Renal pelvis (tissue), 12 donors: ENCODE measurements at places on chromosomes 12 and 14. TPM values are rescaled to one million over a fixed set of nuclear protein-coding genes. Genes with fewer than 3 reads are reported as not detected.

Gene NUAK1
- 11.9 TPM for polyA plus RNA-seq

Gene LGMN
- 130 TPM for polyA plus RNA-seq

Gene MGST1
- polyA plus RNA-seq = 25.4 TPM

Gene RAD9B
- polyA plus RNA-seq = 0.83 TPM

Gene MYF6
- not detected for polyA plus RNA-seq

Gene ARHGAP9
- polyA plus RNA-seq = 3.3 TPM

Gene TEX52
- polyA plus RNA-seq = 3.9 TPM

Gene CLEC4C
- polyA plus RNA-seq = not detected

Gene ACOT6
- polyA plus RNA-seq = 0.19 TPM

Gene OXA1L
- 148 TPM for polyA plus RNA-seq

Gene IAPP
- not detected for polyA plus RNA-seq

Gene NTF3
- polyA plus RNA-seq = 5.1 TPM

Gene NANOG
- polyA plus RNA-seq = 0.18 TPM

Gene OR4K17
- 0.03 TPM for polyA plus RNA-seq

Gene DPF3
- 3.6 TPM for polyA plus RNA-seq

Gene PAH
- 67.0 TPM for polyA plus RNA-seq

Gene KLRB1
- polyA plus RNA-seq = 4.4 TPM

Gene SLIRP
- polyA plus RNA-seq = 102 TPM
